ENCODE measurements at places on chromosomes 7 and 10. TPM values are rescaled to one million over a fixed set of nuclear protein-coding genes. Genes with fewer than 3 reads are reported as not detected.
A peak's percentile ranks its signal among the peaks of the same experiment; 100 is the strongest.

NUDT13 gene
- 0.29 TPM for polyA plus RNA-seq

DNA sequence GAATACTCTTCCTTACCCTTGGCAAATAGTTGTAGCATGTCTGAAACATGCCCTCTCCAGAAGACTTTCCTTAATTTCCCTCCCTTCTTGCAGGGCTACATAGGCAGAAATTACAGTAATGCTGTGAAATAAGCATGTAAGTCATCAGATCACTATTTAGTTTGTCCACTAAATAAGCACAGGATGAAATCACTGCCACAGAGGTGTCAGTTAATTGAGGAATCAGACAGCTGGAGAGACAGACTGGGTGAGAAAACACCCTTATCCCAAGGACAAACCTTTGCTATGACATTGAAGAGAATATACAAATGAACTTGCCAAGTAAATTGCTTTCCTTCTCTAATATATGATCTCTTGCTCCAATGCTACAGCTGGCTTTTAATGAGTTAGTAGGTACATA is 129.3 kb downstream of the CHRM2 start:
- DNase-seq = no peak

- no peak for DNase-seq
These were observed 16.2 kb upstream of the ICA1 start for GRCh38 chr7:8278183-8278582.

- DNase-seq = peak; percentile 51
These were observed 17.4 kb downstream of the CCDC6 start for GRCh38 chr10:59888781-59889435.

- DNase-seq = no peak
These were observed 37.5 kb upstream of the AGK start for GRCh38 chr7:141513720-141514119.

MTERF1 gene
- 2.1 TPM for polyA plus RNA-seq

SDK1 gene
- polyA plus RNA-seq = 62.9 TPM

ASB10 gene
- not detected for polyA plus RNA-seq

STEAP4 gene
- 0.19 TPM for polyA plus RNA-seq

ZNF853 gene
- 19.3 TPM for polyA plus RNA-seq
